ENCODE measurements at places on chromosomes 1 and 21. TPM values are rescaled to one million over a fixed set of nuclear protein-coding genes. Genes with fewer than 3 reads are reported as not detected.
A peak's percentile ranks its signal among the peaks of the same experiment; 100 is the strongest.

GRCh38 chr1:197399755-197400521 lies 131.9 kb downstream of the CRB1 start:
- H3K27me3 ChIP-seq, result peaks cover 3% of the 10 kb centered on the region
- no peak overlapping the region for H3K27ac ChIP-seq
- no peaks in the 10 kb centered on the region for H3K4me1 ChIP-seq
- H3K36me3 ChIP-seq, result no peaks in the 10 kb centered on the region
- no peak overlapping the region for H3K4me3 ChIP-seq
- no peak for DNase-seq

DNA sequence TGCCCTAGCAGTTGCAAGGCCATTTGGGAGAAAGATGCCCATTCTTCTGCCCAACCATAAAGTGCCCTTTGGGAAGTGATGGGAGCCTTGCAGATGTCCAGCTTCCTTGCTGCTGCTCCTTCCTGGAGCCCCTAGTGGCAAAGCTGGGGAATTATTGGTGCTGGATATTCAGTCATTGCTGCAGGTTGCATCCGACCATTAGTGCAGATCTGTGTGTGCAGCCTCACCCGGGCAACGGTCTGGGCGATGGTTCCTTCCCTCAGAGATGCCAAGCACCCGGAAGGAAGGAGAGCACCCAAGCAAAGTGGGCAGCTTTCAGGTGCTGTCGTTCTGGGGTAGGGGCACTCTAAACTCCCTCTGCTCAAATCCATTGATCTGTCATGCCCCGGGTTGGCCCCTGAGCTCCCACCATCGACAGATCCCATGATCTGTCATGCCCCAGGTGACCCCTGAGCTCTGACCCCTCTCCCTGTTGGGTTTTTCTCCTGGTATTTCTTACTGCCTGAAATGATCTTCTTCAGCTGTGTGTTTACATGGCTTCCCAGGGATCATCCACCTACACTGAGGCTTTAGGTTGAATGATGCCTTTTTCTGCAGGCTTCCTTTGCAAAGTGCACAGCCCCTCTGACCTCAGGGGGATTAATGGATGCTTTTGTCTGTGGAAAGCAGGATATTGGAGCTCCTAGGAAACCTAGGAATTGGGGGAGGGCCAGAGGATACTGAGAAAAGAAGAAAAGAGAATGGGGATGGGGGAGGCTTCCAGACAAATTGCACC lies 467.5 kb downstream of the PTPRU start:
- no peak overlapping the region for H3K4me3 ChIP-seq
- H3K4me1 ChIP-seq, result peaks cover 9% of the 10 kb centered on the region
- H3K36me3 ChIP-seq, result no peaks in the 10 kb centered on the region
- peak; percentile 97 for DNase-seq
- H3K27ac ChIP-seq, result no peak overlapping the region

- H3K4me1 ChIP-seq, result peaks cover 23% of the 10 kb centered on the region
- H3K27ac ChIP-seq, result peak overlapping the region; percentile 87
- peak overlapping the region; percentile 13 for H3K4me3 ChIP-seq
- DNase-seq, result no peak
Measured at GRCh38 chr1:14543191-14543840, 55.2 kb upstream of the KAZN start.

GRCh38 chr1:17440827-17441168 lies 1.3 kb upstream of the RCC2 start:
- H3K27me3 ChIP-seq, result no peaks in the 10 kb centered on the region
- no peak overlapping the region for H3K4me3 ChIP-seq
- H3K36me3 ChIP-seq, result no peaks in the 10 kb centered on the region
- peaks cover 41% of the 10 kb centered on the region for H3K4me1 ChIP-seq

- no peak overlapping the region for H3K27ac ChIP-seq
- H3K36me3 ChIP-seq, result no peaks in the 10 kb centered on the region
- no peaks in the 10 kb centered on the region for H3K27me3 ChIP-seq
- no peak overlapping the region for H3K4me3 ChIP-seq
Measured at GRCh38 chr1:169024800-169025271, 81.7 kb upstream of the ATP1B1 start.

COL9A2 gene
- 0.36 TPM for total RNA-seq

MATN1 gene
- total RNA-seq, result under 0.01 TPM

VTCN1 gene
- total RNA-seq, result not detected

IFI44 gene
- 35.8 TPM for total RNA-seq

NKAIN1 gene
- total RNA-seq, result not detected

ATAD3C gene
- total RNA-seq, result under 0.01 TPM
